ENCODE measurements at places on chromosomes 2 and 18.

DNA sequence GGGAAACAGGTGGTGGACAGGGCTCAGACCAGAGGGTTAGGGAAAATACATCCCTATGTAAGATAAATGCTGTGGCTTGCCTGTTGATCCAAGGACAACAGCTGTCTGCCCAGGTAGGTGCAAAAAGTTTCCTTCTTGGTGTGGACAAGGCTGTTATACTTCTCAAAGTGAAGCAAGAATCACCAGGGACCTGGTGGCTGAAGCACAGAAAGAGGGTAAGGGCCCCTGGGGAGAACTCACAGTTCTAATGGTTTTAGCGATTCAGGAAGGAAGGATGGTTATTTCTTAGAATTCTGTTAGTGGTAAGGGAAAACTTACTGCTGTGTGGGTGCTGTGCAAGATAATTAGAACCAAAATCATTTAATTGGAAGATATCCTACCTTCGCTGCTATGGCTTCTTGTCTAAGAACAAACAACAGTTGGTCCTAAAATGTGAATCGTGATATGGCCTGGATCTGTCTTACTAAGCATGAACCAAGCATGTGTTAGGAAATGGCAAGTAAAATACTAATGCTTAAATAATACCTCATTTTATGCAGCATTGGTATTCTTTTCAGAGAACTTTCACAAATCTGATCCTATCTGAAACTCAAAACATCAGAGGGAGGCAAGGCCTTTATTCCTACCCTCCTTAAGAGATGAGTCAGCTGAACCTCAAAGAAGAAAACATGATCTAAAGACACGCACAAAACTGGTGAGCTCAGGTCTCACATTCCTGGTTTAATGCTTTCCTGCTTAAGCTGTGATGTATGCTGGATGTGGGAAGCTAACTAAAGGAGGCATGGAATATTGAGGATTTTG is 159.2 kb upstream of the THUMPD2 start:
- DNase-seq, result no peak

DNA sequence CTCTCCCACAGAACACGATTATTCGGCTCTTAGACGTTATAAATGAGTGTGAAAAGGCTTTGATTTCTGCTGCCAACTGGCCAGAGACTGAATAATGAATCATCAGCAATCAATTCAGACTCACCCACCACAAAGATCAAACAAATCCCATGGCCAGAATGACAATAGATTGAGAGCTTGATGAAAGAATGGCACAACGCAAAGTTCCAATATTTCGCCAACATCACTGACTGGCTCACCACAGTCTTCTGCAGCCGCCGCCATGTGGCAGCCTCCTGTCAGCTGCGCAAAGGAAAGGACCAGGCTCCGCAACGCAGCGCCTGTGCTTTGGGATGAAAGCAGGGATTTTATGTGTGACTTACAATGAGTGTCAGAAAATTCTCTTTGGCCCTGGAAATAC is 104.4 kb upstream of the SOX11 start:
- DNase-seq, result no peak

DNA sequence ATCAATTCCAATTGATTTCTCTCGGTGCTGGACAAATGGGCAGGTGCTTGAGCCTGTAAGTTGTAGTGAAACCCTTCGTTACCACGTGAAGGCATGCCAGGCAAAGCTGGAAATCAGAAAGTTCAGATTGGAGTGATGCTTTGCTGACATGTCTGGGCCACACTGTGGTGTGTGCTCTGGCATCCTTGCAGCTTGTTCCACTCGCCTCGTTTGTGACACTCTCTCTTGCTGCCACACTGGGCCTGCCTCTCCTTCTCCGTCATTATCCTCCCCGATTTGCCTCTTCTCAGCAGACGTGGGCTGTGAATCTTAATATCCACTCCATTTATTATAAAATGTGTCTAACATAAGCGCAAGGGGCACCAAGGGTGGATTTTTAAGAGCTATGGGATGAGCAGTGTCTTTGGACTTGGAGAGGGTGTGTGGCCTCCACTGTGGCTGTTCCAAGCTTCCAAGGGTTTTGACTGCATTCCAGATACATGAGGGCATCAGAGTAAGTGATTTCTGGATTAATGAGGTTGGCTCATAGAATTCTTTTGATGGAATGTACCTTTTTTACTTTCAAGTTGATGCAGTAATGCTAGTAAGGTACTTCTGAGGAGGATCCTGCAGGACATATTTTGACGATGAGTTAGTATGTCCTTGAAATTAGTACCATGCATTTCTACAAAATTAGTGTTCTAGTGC is 238.8 kb downstream of the TPGS2 start:
- no peak for DNase-seq

GRCh38 chr2:137947728-137948336 is 16.4 kb upstream of the HNMT start:
- peak; percentile 74 for DNase-seq

DNA sequence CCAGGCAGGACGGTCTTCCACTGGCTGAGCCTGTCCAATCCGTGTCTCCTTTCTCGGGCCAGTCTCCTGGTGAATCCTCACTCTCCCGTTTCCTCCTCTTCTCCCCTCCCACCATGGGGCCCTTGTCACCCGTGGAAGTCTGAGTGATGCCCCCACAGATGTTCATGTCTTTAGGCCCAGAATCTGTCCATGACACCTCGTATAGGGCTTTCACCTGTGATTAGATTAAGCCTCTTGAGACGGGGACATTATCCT is 193.5 kb downstream of the ZFP36L2 start:
- no peak for DNase-seq

- no peak for DNase-seq
These were observed 255.1 kb downstream of the MYT1L start for GRCh38 chr2:2075875-2076529.

- DNase-seq, result no peak
These were observed 30.5 kb upstream of the SNORC start for GRCh38 chr2:232839411-232840079.

DNA sequence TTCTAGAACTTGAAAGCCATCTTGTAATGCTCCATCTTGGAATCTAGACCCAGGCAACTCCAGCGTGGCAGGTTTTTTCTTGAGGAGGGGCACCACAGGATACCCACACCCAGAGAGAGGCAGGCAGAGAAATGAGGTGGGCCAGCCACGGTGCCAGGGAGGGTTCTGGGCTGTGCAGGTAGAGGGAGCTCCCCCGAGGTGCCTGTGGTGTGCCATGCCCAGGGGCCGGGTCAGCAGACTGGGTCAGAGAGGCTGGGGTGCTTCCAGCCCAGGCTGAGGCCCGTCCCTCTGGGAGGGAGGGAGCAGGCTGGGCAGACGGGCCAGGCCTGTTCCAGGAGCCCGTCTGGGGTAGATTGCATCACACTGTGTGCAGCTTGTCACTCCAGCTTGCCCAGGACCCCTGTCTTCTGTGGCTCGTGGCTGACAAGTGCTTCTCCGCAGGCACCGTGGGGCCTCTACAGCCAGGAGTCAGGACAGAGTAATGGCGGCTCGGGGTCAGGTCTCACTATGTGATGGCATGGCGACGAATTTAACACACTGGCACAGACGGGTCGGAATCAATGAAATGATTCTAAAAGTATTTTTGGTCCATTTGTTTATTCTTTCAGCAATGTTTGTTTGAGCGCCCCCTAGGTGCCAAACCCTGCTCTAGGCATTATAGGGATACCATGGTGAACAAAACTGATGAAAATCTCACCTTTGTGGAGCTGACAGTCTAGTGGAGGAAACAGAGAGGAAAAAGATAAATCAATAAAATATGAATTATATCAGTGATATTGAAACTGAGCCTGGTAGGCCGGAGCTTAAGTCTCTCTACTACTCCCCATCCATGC is 144.0 kb downstream of the ACOXL start:
- no peak for DNase-seq

- no peak for DNase-seq
These were observed 34.2 kb downstream of the DTNB start for GRCh38 chr2:25639131-25639530.

- no peak for DNase-seq
These were observed 61.5 kb upstream of the ALKAL2 start for GRCh38 chr2:349390-349789.

DNA sequence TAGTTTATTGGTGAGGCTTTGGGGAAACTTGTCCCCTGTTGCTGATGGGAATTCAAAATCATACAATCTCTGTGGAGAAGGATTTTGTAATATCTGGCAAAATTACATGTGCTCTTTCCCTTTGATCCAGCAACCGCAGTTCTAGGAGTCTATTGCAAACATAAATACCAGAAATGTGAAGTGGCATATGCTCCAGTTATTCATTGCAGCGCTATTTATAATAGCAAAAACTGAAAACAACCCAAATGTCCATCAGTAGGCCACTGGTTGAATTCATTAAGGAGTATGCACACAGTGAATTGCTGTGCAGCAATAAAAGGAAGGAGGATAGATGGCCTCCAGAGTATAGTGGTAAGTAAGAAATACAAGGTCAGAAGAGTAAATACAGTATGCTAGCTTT is 76.5 kb downstream of the HNRNPLL start:
- no peak for DNase-seq

DNA sequence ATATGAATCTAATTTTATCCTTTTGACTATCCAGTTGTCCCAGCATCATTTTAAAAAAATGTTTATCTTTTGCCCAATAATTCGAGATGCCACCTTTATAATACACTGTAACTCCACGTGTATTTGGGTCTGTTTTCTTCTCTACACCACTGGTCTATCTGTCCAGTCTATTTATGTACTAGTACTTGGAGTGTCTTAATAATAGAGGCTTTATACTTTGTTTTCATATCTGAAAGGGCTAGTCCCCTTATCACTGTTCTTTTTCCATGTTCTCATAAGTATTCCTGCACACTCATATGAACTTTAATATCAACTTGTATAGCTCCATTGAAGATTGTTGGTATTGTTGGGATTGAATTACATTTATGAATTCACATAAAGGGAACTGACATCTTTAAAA is 101.1 kb upstream of the RMP24 start:
- no peak for DNase-seq

DNA sequence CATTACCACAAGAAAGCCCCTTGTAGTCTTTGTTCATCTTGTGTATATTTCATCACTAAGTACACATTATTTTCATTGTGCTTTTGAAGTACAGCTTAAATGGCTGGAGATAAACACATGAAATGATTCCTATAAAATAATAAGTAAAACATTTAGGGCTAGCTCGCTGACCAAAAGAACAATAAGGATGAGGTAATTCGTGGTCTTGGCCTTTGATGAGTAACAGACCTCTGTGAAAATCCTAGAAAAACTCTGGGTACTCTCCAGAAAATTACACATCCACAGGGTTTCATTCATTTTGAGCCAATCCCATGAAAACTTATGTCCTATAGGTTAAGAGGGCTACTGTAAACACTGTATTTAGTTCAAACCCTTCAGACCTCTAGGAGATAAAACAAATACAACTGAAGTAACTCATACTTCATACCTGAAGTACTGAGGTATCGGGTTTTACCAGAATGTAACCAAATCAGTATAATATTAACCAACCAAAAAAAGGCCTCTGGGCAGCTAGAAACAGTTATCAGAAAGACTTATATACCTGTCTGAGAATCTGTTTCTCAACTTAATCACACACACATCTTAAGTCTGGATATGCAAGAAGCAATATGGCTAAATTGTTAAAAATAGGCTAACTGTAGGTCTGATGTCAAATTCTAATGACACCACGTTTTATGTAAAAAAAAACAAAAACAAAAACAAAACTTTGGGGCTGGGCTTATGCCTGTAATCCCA is 31.0 kb downstream of the CFAP36 start:
- no peak for DNase-seq

- DNase-seq, result no peak
These were observed 14.2 kb downstream of the PMS1 start for GRCh38 chr2:189798312-189799029.

DNA sequence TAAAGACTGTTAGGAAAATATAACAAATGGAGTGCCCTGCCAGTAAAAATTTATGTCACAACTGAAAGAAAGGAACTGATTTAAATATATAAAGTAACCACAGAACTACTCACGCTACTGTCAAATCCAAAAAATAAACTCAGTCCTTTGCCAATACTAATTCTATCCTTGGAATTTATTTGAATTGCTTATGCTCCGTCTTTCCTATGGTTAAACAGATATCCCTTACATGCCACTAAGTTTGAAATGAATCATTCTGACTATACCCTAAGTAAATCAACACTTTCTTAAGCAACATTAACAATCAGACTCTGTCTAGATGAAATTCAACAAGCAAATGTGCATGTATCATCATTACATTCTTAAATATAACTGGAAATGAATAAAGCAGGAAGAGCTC is 9.8 kb downstream of the HNRNPLL start:
- DNase-seq, result no peak

DNA sequence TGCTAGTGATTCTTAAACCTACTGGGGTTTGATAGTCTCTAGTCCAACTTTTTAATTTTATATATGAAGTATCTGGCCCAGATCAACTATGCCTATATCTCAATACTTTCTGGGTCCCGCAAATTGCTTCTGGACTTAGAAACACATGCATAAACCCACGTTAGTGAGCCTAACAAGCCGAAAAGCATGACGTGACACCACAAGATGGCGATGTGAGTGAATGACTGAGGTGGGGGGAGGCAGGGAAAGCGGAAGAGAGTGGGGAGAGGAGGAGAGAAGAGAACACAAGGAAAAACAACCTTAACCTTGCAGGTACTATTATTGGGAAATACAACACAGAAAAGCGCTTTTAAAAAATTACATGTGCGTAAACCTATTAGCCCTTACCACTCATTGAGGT is 13.8 kb downstream of the PDIA6 start:
- no peak for DNase-seq

DNA sequence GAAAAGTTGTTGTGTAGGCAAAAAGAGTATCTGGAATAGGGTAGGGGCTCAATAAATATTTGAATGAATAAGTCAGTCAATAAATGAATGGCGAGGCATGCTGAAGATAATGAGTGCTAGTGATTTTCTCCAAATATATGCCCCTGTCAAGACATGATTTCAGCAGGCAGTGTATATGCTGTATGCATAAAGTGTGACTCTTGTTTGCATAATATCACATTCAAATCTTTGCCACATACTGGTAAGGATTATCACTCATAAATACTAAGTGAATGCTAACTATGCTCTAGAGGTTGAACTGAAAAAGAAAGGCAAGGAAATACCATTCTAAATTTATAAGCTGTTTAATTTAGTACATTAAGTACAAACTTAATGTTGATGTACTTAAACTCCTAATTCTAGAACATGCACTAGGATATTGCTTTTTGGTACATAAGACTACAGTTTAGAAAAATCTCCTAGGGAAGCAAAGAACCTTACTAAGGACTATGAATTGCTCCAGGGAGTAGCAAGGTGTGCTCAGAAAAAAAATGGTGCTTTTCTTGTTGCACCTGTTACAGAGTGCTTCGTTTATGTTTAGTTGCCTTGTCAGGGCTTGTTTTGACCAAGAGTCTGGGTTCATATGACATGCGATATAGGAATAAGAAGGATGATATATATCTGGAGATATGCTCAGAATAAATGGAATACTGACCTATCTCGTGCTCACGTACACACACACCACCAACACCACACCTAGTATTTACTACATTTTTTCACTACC is 224.0 kb upstream of the TANK start:
- no peak for DNase-seq

GRCh38 chr2:179701524-179702110 is 159.8 kb downstream of the ZNF385B start:
- no peak for DNase-seq

- DNase-seq, result no peak
These were observed 40.4 kb downstream of the CDKL4 start for GRCh38 chr2:39203382-39203781.

Measured in hypothalamus (tissue), 51 donors.